ENCODE measurements at places on chromosomes 2 and 18.
A peak's percentile ranks its signal among the peaks of the same experiment; 100 is the strongest.

DNA sequence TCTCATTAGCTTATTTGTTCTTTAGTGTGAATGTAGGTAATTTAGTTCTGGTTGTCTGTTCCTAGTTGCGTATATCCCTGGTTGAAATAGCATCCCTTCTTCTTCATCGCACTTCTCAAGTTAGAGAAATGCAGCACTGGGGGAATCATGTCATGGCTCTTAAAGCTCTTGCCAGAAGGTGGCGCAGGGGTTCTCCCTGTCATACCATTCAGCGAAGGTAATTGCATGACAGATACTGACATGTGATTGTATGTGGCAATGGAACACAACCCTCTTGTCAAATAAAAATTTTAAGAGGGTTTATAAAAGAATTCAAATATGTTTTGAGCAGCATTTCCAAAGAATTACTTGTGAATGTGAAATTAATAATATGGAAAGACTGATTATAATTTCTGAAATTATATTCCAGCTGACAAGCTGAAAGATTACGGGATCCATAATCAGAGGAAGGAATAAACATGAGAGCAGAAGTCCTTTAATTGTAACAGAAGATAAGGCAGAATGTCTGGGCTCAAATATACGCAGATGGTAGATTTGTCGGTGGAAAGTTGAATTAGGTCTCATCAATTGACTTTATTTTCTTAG is 411.7 kb downstream of the DSEL start:
- DNase-seq = no peak

DNA sequence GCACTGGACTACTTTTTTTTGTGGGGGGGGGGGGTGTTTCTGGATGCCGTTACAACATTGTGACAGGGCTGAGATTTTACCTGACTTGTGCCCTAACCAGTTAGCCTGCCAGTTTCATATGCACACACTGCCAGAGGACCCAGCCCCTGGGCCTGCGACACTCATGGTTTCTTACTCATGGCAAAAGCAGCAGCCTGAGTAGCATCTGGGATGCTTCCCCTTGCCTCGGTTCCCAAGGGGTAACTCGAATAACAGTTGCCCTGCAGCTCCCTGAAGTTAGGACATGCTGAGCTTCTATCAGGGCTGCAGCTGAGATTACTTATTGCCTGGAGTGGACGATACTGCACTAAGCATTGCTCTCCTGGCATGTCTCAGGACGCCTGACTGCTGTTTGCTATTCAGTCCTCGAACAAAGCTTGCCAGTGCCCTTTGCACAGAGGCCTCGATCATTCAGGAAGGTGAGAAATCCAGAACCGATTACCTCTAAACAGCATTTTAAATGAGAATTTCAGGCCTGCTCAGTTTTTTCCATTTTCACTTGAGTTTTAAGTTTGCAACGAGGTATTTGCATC is 47.9 kb downstream of the TRPM8 start:
- DNase-seq = no peak

DNA sequence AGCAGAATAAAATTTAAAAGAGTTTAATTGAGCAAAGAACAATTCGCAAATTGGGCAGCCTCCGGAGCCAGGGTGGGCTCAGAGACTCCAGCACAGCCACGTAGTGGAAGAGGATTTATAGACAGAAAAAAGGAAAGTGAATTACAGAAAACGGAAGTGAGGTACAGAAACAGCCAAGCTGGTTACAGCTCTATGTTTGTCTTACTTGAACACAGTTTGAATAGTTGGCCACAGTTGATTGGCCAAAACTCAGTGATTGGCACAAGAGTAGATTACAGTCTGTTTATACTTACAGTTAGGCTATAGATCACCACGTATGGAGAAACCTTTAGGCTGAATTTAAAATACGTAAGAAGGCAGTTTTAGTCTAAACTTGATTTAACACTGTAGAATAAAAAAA is 78.8 kb upstream of the NEDD4L start:
- no peak for DNase-seq

DNA sequence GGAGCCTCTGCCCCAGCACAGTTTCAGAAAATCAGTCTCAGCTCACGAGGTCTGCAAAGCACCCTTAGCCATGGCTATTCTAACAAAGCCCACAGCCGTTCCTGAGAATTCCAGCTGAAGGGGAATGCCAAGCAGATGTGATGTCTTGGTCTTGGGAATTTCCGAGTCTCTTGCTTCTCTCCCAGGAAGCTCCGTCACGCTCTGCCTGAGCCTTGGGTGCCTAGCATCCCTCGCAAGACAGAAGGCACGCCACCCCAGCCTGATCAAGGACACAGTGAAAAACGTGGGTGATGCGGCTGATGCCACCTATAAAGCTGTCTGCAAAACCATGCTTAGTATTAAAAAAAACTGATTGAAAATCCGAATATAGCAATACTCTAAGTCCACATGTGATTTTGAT is 254.6 kb downstream of the SH3BP4 start:
- no peak for DNase-seq

GRCh38 chr2:86052676-86053075 is 53.0 kb downstream of the POLR1A start:
- DNase-seq = peak; percentile 38
